ENCODE measurements at places on chromosomes 2 and 18.

DNA sequence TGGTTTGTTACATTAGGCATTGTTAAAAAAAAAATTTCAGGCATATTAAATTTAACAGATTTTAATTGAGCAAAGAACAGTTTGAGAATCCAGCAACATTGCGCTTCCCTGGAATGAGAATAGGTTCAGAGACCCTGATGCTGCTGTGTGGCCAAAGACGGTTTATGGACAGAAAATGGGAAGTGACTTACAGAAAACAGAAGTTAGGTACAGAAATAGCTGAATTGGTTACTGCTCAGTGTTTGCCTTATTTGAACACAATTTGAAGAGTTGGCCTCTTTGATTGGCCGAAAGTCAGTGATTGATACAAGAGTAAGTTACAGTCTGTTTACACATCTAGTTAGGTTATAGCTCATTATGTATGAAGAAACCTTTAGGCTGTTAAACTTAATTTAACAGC is 6.0 kb upstream of the NEDD4L start:
- no peak for DNase-seq

DNA sequence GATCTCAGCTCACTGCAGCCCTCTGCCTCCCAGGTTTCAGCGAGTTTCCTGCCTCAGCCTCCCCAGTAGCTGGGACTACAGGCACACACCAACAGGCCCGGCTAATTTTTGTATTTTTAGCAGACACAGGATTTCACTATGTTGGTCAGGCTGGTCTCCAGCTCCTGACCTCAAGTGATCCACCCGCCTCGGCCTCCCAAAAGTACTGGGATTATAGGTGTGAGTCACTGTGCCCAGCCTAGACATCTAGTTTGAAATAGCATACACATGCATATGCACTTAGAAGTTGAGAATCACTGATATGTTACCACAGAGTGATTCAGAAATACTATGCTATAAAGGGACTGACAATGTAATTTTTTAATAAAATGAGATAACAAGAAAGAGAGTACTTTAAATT is 69.8 kb upstream of the CDKL4 start:
- no peak for DNase-seq

DNA sequence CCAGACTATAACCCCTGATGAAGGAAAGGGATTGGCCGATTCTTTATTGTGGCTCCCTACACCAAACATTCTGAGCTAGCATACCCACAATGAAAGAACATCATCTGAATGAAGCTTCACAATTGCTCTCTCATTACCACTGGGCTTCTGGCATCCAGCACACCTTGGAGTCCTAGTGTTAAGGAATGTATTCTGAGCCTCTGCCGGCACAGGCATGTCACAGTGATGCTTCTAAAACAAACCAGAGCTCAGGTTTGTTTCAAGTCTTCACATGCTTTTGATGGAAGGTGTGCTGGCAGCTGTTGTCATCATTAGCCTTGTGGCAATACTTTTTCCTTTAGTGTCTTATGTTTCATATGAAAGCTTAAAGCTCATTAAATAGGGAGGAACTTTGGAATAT is 76.3 kb upstream of the RBBP8 start:
- no peak for DNase-seq

GRCh38 chr2:48874282-48874681 is 118.8 kb upstream of the LHCGR start:
- DNase-seq, result no peak
